Stimulated activated CD8-positive, alpha-beta memory T cell treated with anti-CD3 and anti-CD28 coated beads, Interleukin-7, amount 100 ng/mL, for 1 hour (primary cell): ENCODE measurements at places on chromosomes 6 and 20.

GRCh38 chr6:20939161-20939775, 405.0 kb downstream of the CDKAL1 start:
- DNase-seq, result no peak

DNA sequence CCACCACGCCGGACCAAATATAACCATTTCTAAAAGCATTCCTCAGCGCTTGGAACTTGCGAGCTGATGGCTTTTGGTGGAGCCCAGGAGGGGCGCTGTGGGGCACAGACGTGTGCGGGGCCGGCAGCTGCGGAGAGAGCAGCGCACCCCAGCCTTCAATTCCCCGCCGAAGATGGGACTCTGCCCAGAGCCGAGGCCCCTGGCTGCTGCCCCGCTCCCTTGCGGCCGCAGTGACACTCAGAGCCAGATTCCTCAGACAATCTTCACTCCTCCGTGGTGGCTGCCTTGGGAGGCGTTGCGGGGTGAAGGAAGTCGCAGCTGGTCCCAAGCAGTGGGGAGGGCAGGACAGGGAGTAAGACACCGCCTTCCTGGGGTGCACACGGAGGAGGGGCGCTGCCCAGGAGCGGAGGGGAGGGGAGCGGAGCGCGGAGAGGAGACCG, 87.7 kb downstream of the TMEM242 start:
- no peak for DNase-seq

DNA sequence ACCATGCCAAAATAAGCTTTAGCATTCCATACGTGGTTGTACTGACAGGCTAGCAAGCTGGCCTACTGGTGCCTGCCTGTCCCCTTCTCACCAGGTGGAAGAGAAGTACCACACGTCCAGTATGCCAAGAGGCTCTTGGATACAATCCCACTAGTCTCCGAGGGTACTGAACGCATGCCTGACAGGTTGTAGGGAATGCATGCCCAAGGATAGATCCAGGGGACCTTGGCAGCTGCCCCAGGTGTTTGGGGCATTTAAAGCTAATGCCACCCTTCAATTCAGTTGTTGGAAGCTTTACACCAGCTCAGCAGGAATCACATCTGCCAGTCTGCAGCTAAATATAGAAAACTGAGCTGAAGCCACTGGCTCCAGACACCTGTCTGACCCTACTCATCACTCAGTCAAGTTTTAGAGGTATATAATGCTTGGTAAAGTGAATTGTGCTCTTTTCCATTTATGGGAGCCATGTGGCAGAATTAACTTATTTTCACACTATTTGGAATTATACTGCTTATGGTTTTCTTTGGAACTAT, 4.9 kb downstream of the TUBB2B start:
- no peak for DNase-seq

- no peak for DNase-seq
Measured at GRCh38 chr20:44938637-44939036, 21.6 kb downstream of the TOMM34 start.

GRCh38 chr20:45350217-45350616, 2.0 kb upstream of the SDC4 start:
- no peak for DNase-seq

- DNase-seq, result no peak
Measured at GRCh38 chr20:46588532-46589511, 38.4 kb upstream of the OCSTAMP start.

DNA sequence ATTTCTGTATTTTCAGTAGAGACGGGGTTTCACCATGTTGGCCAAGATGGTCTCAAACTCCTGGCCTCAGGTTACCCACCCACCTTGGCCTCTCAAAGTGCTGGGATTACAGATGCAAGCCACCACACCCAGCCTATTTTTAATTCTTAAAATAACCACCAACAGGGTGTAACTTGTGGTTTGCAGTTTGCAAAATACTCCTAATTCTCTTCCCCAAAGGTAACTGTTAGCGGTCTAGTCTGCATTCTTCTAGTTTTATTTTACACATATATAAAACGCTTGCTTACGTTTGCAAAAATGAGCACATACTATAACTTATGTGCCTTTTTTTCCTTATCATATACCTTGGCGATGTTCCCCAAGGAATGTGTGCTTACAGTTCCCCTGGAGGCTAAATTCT, 25.6 kb upstream of the CHMP4B start:
- DNase-seq, result no peak

DNA sequence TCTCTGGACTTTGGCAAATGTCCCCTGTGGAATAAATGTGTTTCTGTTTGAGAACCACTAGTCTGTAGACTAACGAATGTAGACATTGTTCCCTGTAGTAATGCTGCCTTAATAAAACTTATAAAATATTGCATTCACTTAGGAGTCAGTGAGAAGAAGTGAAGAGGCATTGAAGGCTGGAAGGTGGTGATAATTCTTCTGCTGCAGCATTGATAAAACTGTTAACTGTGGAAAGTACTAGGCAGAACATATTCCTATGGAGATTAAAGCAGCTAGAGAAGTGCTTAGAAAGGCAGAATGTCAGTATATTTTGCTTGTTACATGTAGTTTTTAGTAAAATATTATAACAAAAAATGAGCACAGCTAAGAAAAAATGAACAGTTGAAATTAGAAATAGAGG, 4.8 kb downstream of the PGK2 start:
- no peak for DNase-seq
